ENCODE measurements at places on chromosomes 16 and 17. TPM values are rescaled to one million over a fixed set of nuclear protein-coding genes. Genes with fewer than 3 reads are reported as not detected.

KRT9 gene
- not detected for total RNA-seq

KRTAP4-12 gene
- not detected for total RNA-seq

SCIMP gene
- total RNA-seq, result not detected

KRTAP3-2 gene
- total RNA-seq, result 0.33 TPM

TM4SF5 gene
- total RNA-seq, result 0.49 TPM

MPP2 gene
- 1.8 TPM for total RNA-seq

KRTAP4-3 gene
- total RNA-seq, result not detected

CTRB1 gene
- total RNA-seq, result not detected

MSL1 gene
- total RNA-seq, result 64.8 TPM

SPATA33 gene
- total RNA-seq, result 13.6 TPM

ATP2C2 gene
- total RNA-seq, result 0.22 TPM

SMIM36 gene
- total RNA-seq, result not detected

PHB1 gene
- 424 TPM for total RNA-seq

BAIAP3 gene
- 0.95 TPM for total RNA-seq

RASL10B gene
- total RNA-seq, result 0.13 TPM

HOXB1 gene
- not detected for total RNA-seq

DOC2B gene
- total RNA-seq, result 2.2 TPM

ATAD5 gene
- total RNA-seq, result 3.9 TPM

KRT16 gene
- 1.6 TPM for total RNA-seq

SCGB1C2 gene
- not detected for total RNA-seq

MEFV gene
- total RNA-seq, result 0.02 TPM

CLDN9 gene
- total RNA-seq, result 0.31 TPM

SGCA gene
- total RNA-seq, result 1.6 TPM
